Cortex of kidney (tissue), 1 donor: ENCODE measurements at places on chromosomes 16 and 17.

- no peak for DNase-seq
Observed at GRCh38 chr16:56119133-56119532, 72.2 kb upstream of the GNAO1 start.

GRCh38 chr16:19884611-19885450 lies at the start of gene GPRC5B:
TSS of gene GPRC5B (minus strand) at chr16:19884848. CDS start at chr16:19872845, 12,003 bp downstream.
- DNase-seq = no peak

- no peak for DNase-seq
Observed at GRCh38 chr17:70185285-70185684, 16.0 kb downstream of the KCNJ2 start.

DNA sequence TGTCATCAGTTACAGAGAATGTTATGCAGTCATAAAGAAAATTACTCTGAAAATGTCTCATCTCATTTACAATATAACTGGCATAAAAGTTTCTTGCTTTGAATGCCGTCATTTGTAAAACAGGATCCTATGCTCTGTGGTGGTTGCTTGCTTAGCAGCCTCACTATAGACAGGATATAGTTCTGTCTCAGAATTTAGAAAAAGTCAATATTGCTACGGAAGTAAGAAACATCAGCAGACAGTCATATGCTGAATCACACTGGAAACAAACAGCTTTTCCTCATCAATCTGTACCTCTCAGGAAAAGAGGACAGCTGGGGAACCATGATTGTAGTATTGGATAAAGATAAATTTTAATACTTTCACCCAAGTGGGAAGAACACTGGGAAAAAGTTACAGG lies 105.5 kb downstream of the MYO1D start:
- DNase-seq = no peak

GRCh38 chr17:74454197-74455024 lies 12.0 kb upstream of the CD300A start:
- DNase-seq = no peak

- DNase-seq = no peak
Observed at GRCh38 chr16:254461-254860, 19.8 kb downstream of the FAM234A start.

DNA sequence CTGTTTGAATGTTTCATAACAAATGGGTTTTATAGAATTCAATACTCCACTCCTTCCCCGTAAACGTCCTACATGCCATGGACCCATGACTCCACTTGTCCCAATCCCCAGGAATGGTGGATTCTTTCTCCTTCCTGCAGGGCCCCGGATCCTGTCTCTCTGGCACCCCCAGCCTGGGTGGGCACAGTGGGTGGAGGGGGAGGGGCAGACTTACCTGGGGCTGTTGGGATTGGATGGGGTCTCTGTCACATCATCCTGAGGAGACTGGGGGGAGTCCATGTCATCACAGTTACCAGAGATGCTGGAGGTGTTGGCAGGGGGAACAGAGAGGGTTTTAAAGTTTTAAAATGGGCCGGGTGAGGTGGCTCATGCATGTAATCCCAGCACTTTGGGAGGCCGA lies 13.2 kb downstream of the TRPV3 start:
- no peak for DNase-seq

DNA sequence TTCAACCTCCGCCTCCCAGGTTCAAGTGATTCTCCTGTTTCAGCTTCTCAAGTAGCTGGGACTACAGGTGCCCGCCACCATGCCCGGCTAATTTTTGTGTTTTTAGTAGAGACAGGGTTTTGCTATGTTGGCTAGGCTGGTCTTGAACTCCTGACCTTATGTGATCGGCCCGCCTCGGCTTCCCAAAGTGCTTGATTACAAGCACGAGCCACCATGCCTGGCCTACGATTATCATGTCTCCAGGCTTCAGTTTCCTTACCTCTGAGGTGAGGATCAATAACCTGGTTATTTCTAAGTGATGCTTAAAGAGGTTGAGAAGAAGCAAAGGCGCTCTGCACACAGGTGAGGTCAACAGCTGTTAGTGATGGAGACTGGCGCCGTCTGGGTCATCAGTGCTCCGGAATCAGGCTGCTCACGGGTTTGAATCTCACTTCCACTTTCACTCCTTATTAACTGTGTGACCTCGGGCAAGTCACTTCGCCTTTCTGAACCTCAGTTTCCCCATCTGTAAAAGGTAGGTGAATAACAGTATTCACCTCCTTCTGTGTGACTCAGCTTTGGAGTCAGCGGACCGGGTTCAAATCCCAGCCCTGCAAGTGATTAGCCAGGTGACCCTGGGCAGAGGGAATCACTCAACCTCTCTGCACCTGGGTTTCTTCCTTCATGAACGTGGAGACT lies 745 bp upstream of the ABCC1 start:
- DNase-seq = no peak
